Left lung (tissue), 14 donors: ENCODE measurements at places on chromosomes 6 and 20. TPM values are rescaled to one million over a fixed set of nuclear protein-coding genes. Genes with fewer than 3 reads are reported as not detected.
A peak's percentile ranks its signal among the peaks of the same experiment; 100 is the strongest.

- DNase-seq = no peak
Measured at GRCh38 chr20:1377984-1378734, 14.7 kb downstream of the FKBP1A start.

GRCh38 chr6:136737871-136738691 lies 54.2 kb downstream of the MAP3K5 start:
- DNase-seq = peak; percentile 61

Gene SALL4
- polyA plus RNA-seq = 18.3 TPM

Gene TSBP1
- polyA plus RNA-seq = 0.52 TPM

Gene MAS1L
- polyA plus RNA-seq = not detected

Gene ALDH8A1
- 2.1 TPM for polyA plus RNA-seq
